ENCODE measurements at places on chromosomes 5 and 9.
A peak's percentile ranks its signal among the peaks of the same experiment; 100 is the strongest.

GRCh38 chr5:159945359-159945758 lies 29.1 kb downstream of the ADRA1B start:
- no peak for DNase-seq

DNA sequence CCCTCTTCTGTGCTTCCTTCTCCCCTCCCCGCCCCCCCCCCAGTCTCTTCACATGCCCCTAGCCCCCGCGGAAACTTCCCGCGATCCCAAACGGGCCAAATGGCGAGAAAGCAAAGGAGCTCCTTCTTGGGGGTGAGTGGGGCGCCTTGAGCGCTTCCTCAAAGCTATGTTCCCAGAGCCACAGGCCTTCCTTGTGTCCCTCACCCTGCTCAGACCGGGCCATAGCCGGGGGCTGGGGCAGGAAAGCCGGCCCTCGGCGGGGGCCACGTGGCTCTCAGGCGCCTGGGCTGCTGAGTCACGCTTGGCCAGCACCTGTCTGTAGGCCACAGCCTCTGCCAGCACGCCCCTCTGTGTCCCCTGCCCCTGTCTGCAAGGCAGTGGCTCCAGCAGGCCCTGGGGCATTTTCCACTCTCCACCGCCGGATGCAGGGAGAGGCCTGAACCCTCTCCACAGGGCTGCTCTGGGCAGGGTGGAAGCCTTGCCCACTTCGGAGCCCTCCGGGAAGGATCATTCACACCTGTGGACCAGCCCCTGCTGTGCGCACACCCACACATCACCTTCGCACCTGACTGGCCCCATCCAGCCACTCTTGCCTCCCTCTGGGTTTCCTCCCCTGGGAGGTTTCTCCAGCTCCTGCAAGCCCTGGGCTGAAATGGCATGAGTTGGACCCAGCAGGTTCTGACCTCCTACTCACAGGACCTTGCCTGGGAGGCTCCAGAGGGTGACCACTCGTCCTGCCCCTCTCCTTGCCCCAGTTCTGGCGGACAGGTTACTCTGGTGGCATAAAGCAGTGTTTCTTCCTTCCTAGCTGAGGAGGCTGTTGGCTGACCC lies 1.2 kb upstream of the SQSTM1 start:
- no peak for DNase-seq

- no peak for DNase-seq
These were observed 44.1 kb downstream of the COL23A1 start for GRCh38 chr5:178545941-178546674.

DNA sequence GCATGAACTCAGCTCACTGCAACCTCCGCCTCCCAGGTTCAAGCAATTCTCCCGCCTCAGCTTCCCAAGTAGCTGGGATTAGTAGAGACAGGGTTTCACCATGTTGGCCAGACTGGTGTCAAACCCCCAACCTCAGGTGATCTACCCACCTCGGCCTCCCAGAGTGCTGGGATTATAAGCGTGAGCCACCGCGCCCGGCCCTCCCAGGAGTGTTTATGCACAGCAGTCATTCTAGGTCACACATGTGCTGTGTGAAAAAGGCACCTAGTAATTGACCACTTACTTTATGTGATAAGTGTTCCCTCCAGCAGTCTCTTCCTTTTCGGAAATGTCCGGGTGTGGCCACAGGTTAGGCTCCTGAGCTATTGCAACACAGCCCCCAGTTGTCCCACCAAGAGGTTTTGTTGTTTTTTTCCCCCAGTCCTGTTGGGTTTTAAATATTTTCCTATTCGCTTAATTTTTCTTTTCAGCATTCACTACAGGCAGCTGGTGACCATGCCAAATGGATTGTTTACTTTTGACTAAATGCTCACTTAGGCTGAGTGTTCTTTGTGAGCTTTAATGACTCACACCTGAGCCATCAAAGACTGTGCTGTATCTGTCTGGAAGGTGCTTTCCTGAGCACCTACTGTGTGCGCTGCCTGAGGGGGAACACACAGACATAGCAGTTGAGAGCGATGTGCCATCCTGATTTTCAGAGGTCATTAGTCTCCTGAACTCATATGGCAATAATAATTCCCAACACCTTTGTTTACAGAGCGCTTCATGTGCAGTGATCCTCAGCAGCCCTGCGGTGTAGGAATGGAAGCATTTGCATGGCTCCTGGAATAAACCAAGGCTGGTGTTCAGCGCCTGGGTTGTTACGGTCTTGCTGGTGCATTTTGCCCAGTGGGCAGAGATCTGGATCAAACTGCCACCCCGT lies 94.3 kb downstream of the MVB12B start:
- no peak for DNase-seq

- no peak for DNase-seq
These were observed 776.0 kb upstream of the ACO1 start for GRCh38 chr9:31608416-31608815.

DNA sequence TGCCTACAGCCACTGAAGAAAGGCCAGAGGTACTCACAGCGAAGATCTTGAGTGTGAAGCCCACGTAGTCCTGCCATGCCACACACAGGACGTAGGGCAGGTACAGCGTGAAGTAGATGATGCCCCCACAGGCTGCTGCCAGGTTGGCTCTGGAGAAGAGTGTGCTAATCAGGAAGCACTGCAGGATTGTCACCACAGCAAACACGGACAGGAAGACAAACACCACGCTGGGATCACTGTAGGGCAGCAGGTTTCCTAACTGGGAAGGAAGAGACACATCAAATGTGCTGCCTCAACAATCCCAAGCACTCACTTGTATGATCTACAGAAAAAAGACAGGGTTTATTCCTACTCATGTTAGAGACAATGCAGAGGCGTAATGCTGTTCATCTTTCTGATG lies 63.0 kb downstream of the NIPSNAP3B start:
- DNase-seq, result no peak

- no peak for DNase-seq
These were observed 25.8 kb downstream of the NOTCH1 start for GRCh38 chr9:136520053-136520540.

DNA sequence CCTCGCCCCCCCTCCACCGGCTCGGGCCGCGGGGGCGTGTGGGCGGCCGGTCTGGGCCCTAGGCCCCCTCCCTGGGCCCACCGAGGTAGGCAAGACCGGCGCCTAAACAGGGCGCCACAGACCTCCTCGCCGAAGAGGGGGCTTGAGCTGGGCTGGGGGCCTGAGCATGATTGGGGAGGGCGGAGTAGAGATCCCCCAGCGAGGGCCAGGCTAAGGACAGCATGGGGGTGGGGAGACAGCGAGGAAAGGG lies 108.9 kb downstream of the PSD2 start:
- DNase-seq, result no peak

- no peak for DNase-seq
These were observed 396.2 kb downstream of the RAB3C start for GRCh38 chr5:58979090-58979489.

DNA sequence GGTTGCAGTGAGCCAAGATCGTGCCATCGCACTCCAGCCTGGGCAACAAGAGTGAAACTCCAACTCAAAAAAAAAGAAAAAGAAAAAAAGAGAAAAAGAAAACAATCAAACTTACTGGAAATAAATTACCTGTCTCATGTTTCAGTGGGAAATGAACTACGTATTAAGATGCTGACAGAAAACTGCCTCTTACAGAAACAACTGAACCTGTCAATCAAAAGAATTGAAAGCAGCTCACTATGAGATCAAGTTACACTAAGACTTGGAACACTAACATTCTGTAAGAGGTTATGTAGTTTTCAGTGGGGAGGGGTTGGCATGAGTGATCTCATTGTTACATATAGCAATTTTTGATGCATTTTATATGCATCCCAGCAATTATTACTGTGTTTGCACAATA lies 64.4 kb upstream of the SPATA31E1 start:
- DNase-seq, result peak; percentile 7

DNA sequence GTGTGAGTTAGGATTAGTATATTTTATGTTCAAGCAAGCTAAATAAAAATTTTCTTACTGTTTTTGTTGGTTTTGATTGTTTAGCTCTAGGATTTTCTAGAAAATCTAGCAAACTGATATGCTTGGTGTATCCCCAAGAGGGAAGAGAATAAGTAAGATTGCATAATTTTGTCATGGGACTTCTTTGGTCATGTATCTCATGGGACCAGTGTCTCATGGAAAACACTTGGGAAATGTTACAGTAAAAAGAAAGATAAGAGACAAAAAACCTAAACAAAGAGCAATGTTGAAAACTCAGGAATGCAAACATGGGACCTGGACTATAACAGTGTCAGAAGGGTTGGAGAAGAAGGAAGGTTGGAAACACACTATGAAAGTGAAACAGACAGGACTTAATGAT lies 119.4 kb downstream of the TLR4 start:
- no peak for DNase-seq

GRCh38 chr5:112656451-112656850 lies 81.2 kb upstream of the APC start:
- no peak for DNase-seq

DNA sequence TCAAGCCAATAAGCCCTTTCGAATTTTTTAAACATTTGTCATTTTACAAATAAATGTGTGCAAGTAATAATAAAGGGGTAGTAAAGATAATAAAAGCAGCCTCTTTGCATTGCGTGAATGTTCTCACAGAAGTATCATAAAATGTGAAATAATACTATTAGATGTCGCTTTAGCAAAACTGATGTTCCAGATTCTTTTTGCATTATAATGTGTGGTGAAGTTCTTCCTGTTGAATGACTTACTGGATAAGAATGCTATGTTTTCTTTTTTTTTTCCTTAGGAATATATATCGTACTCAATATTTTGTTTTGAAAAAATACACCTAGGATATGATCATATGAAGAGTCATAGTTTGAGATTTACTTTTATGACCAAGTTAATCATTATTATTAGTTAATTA lies 85.2 kb upstream of the CDH12 start:
- no peak for DNase-seq

DNA sequence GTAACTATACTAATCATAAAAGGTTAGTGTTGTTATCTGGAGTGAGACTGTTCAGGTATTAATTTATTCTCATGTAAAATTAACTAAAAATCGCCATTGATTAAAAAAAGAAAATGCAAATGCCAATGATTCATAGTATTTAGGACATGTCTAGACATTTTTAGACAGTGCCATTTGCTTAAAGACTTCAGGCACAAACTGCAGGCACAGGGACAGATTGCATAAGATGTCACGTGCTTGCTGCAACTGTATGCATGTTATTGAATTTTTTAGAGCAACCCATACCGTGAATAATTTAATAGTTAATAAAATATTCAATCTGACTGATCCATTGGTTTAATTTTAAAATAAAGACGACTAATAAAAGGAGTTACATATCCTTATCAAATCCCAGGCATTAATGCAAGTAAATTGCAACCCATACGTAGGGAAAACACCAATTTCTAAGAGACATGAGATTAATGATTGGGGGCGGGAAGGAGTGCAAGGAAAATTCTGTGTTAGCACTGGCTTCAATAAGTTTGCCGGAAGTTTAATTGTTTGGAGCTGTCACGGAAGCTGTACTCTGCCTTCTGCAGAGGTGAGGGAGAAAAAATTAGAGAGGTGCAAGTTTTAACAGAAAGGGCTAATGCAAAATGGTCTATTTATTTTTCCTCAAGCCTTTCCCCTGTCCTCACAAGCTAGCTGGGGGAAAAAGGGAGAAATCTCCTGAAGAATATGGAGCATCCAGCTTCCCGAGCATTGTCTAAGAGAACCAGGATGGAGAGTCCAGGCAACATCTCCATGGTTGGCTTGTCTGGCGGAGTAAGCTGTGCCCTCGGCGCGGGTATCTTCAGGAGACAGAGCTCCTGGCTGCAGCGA lies 2.9 kb downstream of the EDIL3 start:
- peak; percentile 49 for DNase-seq

GRCh38 chr5:119631660-119632059 lies 2.3 kb downstream of the FAM170A start:
- DNase-seq, result no peak

- DNase-seq, result peak; percentile 93
These were observed 55.6 kb downstream of the PTPDC1 start for GRCh38 chr9:94139672-94140417.

DNA sequence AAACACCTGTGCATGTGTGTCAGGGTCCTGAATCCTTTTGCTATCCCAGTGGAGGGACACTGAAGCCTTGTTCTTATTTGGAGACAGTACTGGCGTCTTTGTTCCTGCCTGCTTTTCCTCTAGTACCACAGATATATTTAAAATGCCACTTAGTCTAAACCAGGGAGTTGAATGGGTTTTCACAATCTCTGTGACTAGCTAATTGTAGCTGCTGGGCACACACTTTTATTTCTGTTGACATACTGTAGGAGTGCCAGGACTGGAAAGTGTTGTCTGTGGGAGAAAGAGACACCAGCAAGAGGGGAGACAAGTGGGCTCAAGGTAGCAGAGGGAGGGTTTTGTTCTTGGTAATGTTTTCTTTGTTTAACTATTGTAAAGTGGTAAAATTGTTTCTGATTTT lies 174.0 kb upstream of the SV2C start:
- DNase-seq, result no peak

GRCh38 chr5:120545007-120545406 lies 80.9 kb downstream of the PRR16 start:
- DNase-seq, result no peak
